Mesothelial cell of epicardium (in vitro differentiated cells): ENCODE measurements at places on chromosomes 7 and 10. TPM values are rescaled to one million over a fixed set of nuclear protein-coding genes. Genes with fewer than 3 reads are reported as not detected.

PGAM1 gene
- 188 to 197 TPM (median 188 TPM) in 3 replicates for total RNA-seq

GPR22 gene
- total RNA-seq = not detected in 3 replicates

OPALIN gene
- total RNA-seq = not detected in 3 replicates

FOXP2 gene
- 13.9 to 18.2 TPM (median 15.3 TPM) in 3 replicates for total RNA-seq

NME8 gene
- 0.86 to 1.2 TPM (median 1.1 TPM) in 3 replicates for total RNA-seq

LIPJ gene
- total RNA-seq = 0.18 to 0.47 TPM (median 0.22 TPM) in 3 replicates

PLA2G12B gene
- total RNA-seq = not detected in 3 replicates

ERVW-1 gene
- total RNA-seq = 0.16 to 0.24 TPM in 2 of 3 replicates, not detected in the other

SORCS3 gene
- total RNA-seq = 0.04 to 0.11 TPM (median 0.09 TPM) in 3 replicates

PRF1 gene
- 0.13 to 0.20 TPM in 2 of 3 replicates, not detected in the other for total RNA-seq

SLC18A2 gene
- 0.07 to 0.13 TPM (median 0.09 TPM) in 3 replicates for total RNA-seq

FAM25G gene
- total RNA-seq = not detected in 3 replicates

CALCR gene
- not detected in 3 replicates for total RNA-seq

CACNB2 gene
- 10.0 to 13.1 TPM (median 13.0 TPM) in 3 replicates for total RNA-seq

- H3K4me1 ChIP-seq = peaks cover 11% of the 10 kb centered on the region
- no peaks in the 10 kb centered on the region for H3K36me3 ChIP-seq
- H3K27me3 ChIP-seq = no peaks in the 10 kb centered on the region
These were observed 200.3 kb upstream of the PCLO start for GRCh38 chr7:83362871-83363550.

DNA sequence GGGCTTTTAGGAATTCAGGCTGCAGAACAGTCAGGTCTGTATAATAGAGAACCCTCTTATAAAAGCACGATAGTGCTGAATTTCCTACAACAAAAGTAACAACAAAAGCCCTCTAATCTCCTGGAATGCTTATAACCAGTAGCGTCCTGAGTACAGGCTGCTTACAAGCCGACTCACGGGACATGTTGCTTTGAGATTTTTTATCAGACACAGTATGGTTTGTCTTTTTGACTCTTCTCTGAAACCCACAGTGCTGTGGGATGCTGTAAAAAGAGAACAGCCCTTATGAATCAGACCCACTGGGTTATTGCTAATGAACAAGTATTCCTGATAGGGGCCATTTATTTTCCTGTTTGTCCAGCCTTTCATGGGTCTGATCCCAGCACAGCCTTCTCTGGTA is 59.4 kb downstream of the PLPP4 start:
- H3K4me3 ChIP-seq = no peak overlapping the region
- DNase-seq = no peak
- no peaks in the 10 kb centered on the region for H3K4me1 ChIP-seq
- H3K36me3 ChIP-seq = no peaks in the 10 kb centered on the region
- peaks cover 61% of the 10 kb centered on the region for H3K27me3 ChIP-seq
- no peak overlapping the region for H3K27ac ChIP-seq

GRCh38 chr7:139936760-139937310 is 107.8 kb downstream of the TBXAS1 start:
- no peak for DNase-seq
- H3K4me3 ChIP-seq = no peak overlapping the region
- peaks cover 18% of the 10 kb centered on the region for H3K27me3 ChIP-seq
- H3K27ac ChIP-seq = no peak overlapping the region

GRCh38 chr7:64515330-64515729 is 47.5 kb downstream of the ZNF680 start:
- no peak overlapping the region for H3K4me3 ChIP-seq
- H3K27ac ChIP-seq = no peak overlapping the region
- no peaks in the 10 kb centered on the region for H3K4me1 ChIP-seq
- peaks cover 68% of the 10 kb centered on the region for H3K36me3 ChIP-seq
- no peak for DNase-seq

DNA sequence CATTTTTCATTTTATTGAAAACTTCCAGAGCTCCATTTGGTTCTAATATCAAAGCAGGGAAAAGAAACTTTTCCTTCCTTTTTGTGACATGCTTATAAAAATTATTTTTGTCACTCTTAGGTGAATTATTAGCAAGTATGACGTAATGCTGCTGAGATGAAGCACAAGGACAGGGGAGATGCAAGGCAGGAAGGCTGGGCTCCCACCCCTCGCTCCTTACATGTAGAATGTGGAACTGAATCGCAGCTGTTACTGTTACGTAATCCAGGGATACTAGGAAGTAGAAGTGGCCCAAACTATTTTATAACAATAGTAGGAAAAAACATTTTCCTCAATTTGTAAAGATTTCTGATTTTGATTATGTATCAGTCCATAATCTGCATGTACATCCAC is 17.1 kb upstream of the GTPBP4 start:
- H3K27me3 ChIP-seq = peaks cover 4% of the 10 kb centered on the region
- peaks cover 8% of the 10 kb centered on the region for H3K4me1 ChIP-seq
- H3K4me3 ChIP-seq = no peak overlapping the region
- peak overlapping the region; percentile 61 for H3K27ac ChIP-seq

- H3K27me3 ChIP-seq = no peaks in the 10 kb centered on the region
- H3K36me3 ChIP-seq = no peaks in the 10 kb centered on the region
- no peak overlapping the region for H3K4me3 ChIP-seq
- peak overlapping the region; percentile 39 for H3K27ac ChIP-seq
These were observed 8.9 kb upstream of the EXOC6 start for GRCh38 chr10:92839191-92840085.

DNA sequence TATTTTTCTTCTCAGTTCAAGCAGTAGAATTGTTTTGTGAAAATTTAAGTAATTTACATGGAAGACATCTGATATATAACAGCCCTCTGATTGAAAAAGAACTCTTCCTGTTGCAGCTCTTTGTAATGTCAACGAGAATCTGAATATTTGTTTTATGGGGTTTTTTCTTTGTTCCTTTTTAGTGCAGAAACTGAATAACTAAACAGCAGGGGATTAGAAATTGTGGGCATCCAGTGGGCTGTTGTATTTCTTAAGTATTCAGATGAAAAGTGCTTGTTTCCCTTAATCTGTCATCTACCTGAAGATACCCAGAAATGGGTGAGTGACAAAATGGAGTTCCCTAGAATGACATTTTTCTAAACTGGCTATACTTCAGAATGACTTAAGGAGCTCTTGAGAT is 7.4 kb downstream of the ARL4A start:
- H3K4me1 ChIP-seq = peaks cover 36% of the 10 kb centered on the region
- peaks cover 6% of the 10 kb centered on the region for H3K36me3 ChIP-seq
- no peak for DNase-seq
- H3K27me3 ChIP-seq = no peaks in the 10 kb centered on the region
- H3K27ac ChIP-seq = peak overlapping the region; percentile 41

GRCh38 chr7:86863452-86863851 is 196.0 kb downstream of the ELAPOR2 start:
- H3K4me1 ChIP-seq = no peaks in the 10 kb centered on the region
- DNase-seq = no peak
- peaks cover 9% of the 10 kb centered on the region for H3K36me3 ChIP-seq
- H3K27me3 ChIP-seq = no peaks in the 10 kb centered on the region
- no peak overlapping the region for H3K27ac ChIP-seq

DNA sequence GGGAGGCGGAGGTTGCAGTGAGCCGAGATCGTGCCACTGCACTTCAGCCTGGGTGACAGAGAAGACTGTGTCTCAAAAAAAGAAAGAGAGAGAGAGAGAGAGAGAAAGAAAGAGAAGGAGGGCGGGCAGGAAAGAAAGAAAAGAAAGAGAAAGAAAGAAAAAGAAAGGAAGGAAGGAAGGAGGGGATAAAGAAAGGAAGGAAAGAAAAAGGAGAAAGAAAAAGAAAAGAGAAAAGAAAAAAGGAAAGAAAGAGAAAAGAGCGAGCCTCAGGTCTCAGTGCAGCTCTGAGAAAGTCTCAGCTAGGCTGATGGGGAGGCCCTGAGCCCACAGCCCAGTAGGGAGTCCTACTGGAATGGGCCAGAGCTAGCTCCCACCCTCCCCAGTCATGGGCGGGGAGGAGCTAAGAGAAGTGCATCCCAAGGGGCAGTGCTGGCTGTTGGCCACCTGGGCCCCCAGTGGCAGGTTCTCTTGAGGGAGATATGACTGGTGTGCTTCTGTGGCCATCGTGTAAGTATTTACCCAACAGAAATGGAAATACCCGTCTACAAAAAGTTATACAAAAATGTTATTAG is 69.3 kb downstream of the ABRAXAS2 start:
- H3K27me3 ChIP-seq = peaks cover 5% of the 10 kb centered on the region
- no peak overlapping the region for H3K4me3 ChIP-seq
- no peaks in the 10 kb centered on the region for H3K4me1 ChIP-seq

DNA sequence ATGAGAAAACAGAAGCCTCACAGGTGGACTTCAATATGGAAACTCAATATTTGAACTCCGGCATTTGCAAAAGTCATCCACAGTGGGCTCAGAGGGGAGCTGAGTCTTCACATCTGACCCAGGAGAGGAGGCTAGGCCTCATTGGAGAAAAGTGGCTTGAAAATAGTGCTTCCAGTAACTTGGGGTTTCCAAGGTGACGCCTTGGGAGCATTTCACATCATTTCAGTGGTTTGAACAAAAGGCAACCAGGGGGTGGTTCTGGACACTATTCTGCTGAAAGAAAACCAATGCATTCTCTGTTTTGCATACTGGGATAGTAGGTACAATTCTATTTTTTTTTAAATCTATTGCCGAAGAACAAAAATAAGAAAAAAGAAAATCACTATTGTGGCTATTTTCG is 599.2 kb upstream of the POM121L12 start:
- no peak for DNase-seq
- no peaks in the 10 kb centered on the region for H3K4me1 ChIP-seq
- H3K4me3 ChIP-seq = no peak overlapping the region

- H3K27me3 ChIP-seq = no peaks in the 10 kb centered on the region
- no peak for DNase-seq
- peaks cover 26% of the 10 kb centered on the region for H3K4me1 ChIP-seq
- H3K27ac ChIP-seq = peak within 1 kb of the TSS; percentile 71
- H3K4me3 ChIP-seq = peak within 1 kb of the TSS; percentile 76
These were observed at the start of gene GPER1 for GRCh38 chr7:1087952-1088920. GPER1 (plus strand) TSS chr7:1088113; CDS start chr7:1091729, 3,616 bp downstream.

DNA sequence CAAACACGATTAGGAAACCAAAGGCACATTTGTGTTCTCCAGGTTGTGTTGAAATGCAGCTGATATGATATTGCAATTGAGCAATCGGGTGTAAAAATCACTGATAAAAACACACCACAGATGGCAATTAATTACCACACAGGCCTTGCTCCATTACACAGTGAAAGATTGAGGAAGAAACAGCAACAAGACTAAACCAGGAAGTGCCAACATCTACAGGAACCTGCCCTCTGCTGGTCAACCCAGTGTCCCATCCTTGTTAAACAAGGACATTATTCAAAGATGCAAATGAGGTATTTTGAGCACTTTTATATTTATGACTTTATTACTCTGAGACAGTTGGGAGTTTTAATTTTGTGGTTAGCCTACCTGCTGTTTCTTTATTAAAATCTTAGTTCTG is 765.6 kb upstream of the GHITM start:
- H3K4me1 ChIP-seq = peaks cover 4% of the 10 kb centered on the region
- no peak overlapping the region for H3K27ac ChIP-seq
- no peak for DNase-seq
- no peaks in the 10 kb centered on the region for H3K36me3 ChIP-seq

DNA sequence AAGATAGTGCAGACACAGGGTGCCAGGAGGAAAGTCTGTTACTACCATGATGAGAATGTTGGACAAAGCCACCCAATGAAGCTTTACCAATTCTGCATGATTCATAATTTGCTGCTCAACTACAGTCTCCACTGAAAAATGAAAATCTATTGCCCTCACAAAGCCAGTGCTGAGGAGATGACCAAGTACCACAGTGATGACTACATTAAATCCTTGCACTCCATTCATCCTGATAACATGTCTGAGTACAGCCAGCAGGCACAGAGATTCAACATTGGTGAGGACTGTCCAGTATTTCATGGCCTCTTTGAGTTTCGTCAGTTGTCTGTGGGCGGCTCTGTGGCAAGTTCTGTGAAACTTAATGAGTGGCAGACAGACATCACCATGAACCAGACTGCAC is 144.0 kb downstream of the PLCE1 start:
- no peak overlapping the region for H3K4me3 ChIP-seq
- no peak overlapping the region for H3K27ac ChIP-seq
- H3K4me1 ChIP-seq = no peaks in the 10 kb centered on the region

DNA sequence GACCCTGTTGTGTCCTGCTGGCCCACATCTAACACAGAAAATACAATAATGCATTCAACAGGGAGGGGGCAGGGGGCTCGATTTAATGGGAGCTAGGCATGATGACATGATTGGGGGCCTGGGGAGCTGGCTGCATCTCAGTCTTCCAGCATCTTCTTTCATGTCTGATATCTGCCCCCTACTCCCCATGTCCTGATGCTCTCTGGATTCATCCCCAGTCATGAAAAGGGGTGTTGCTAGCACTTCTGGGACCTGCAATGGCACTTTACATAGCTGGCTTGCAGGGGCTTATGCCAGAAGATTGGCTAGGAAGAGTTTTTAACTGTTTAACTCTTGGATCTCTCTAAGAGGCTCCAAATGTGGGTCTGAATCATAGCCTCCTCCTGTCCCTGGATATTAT is 94.9 kb downstream of the AOAH start:
- no peak overlapping the region for H3K27ac ChIP-seq
- H3K4me3 ChIP-seq = no peak overlapping the region
- peaks cover 33% of the 10 kb centered on the region for H3K4me1 ChIP-seq
- no peaks in the 10 kb centered on the region for H3K36me3 ChIP-seq
- no peak for DNase-seq

DNA sequence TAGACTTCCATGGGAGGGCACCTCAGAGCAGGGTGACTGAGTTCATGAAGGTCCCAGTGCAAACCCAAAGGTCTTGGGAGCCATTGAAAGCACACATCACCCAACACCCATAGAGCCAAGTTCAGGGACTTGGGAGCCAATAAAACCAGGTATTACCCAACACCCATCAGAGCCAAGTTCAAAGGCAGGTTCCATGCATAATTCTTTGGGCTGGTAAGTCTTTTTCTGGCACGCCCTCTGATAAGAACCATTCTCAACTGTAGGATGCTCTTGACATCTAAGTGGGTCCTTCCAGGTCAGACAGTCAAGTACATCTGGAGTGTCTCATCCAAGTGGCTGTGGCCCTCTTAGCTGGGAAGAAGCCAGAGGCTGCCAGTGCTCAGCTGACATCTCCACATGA is 63.2 kb downstream of the EBF3 start:
- H3K27ac ChIP-seq = no peak overlapping the region
- peaks cover 70% of the 10 kb centered on the region for H3K27me3 ChIP-seq
- H3K36me3 ChIP-seq = no peaks in the 10 kb centered on the region
- peaks cover 2% of the 10 kb centered on the region for H3K4me1 ChIP-seq

GRCh38 chr10:129334266-129334665 is 132.8 kb upstream of the MGMT start:
- H3K4me3 ChIP-seq = no peak overlapping the region
- no peak for DNase-seq
- peaks cover 2% of the 10 kb centered on the region for H3K27me3 ChIP-seq
- no peaks in the 10 kb centered on the region for H3K4me1 ChIP-seq

GRCh38 chr10:132232023-132232951 is 45.5 kb downstream of the DPYSL4 start:
- peaks cover 2% of the 10 kb centered on the region for H3K27me3 ChIP-seq
- H3K36me3 ChIP-seq = no peaks in the 10 kb centered on the region
- no peak overlapping the region for H3K27ac ChIP-seq
- peaks cover 7% of the 10 kb centered on the region for H3K4me1 ChIP-seq
- no peak for DNase-seq
- no peak overlapping the region for H3K4me3 ChIP-seq

DNA sequence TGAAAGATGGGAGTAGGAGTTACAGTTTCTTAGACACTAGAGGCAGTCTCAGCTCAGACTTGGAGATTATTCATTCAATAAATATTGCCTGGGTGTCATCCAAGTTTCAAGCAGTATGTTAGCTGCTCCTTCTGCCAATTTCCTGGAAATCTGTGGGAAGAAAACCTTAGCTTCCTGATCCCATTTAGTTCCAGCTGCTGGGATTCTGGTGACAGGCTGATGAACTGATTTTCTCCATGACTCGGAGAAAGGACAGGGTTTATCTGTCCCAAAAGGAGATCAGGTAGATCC is 95.8 kb downstream of the CLEC2L start:
- H3K36me3 ChIP-seq = peaks cover 26% of the 10 kb centered on the region
- no peak overlapping the region for H3K27ac ChIP-seq
- H3K4me3 ChIP-seq = no peak overlapping the region
- no peak for DNase-seq
- H3K4me1 ChIP-seq = no peaks in the 10 kb centered on the region
